Stimulated activated CD8-positive, alpha-beta memory T cell treated with anti-CD3 and anti-CD28 coated beads, Interleukin-12 subunit alpha, Interleukin-12 subunit beta, amount 100 ng/mL, for 4 hours (primary cell): ENCODE measurements at places on chromosomes 6 and 20.

- no peak for DNase-seq
Observed at GRCh38 chr6:155264693-155265320, 994 bp downstream of the CLDN20 start.

DNA sequence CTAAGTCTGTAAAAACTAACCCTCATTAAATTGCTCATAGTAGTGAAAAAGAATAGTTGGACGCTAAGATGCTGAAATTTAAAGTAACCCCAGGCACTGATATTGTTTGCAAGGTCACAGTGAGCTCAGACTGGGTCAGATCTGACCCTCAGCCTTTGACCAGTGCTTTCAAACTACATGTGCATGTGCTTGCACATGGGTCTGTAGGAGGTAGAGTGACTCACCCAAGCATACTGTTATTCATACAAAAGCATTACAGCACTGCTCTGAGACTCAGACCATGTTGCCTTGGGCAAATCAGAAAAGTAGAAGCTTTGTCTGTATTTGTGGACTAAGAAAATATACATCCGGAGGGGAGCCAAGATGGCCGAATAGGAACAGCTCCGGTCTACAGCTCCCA lies 326.4 kb upstream of the MARCKS start:
- no peak for DNase-seq

GRCh38 chr6:23523771-23524170 lies 602.2 kb upstream of the NRSN1 start:
- no peak for DNase-seq

- DNase-seq = no peak
Observed at GRCh38 chr6:159960485-159960884, 8.4 kb upstream of the IGF2R start.

DNA sequence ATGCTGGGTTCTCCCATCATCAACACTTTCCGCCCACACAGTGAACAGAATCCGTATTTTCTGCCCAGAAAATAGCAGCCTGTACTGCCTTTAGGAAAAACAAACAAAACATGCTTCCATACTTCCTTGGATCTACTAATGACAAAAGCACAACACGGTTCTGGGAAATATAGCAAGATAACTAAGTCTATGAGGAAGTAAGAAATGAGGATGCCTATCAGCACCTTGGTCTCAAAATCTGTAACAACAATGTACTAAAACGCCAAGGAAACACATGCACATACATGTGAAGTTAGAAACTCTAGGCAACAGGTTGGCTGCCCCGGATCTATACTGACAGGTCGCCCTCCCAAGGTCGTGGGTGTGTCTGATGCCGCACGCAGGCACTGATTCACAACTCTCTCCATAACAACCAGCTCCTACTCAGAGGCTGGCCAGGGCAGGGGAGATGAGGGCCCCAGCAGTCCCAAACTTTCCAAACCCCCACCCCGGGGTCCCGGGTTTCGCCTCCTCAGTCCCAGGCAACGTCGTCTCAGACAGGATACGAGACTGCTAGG lies 710 bp downstream of the BTBD9 start:
- peak; percentile 44 for DNase-seq
